ENCODE measurements at places on chromosomes 12 and 14.

- DNase-seq = peak; percentile 3
Observed at GRCh38 chr12:8687846-8688601, 9.8 kb upstream of the RIMKLB start.

GRCh38 chr12:106423291-106423690, 65.7 kb downstream of the POLR3B start:
- no peak for DNase-seq

- DNase-seq = no peak
Observed at GRCh38 chr14:36755756-36756155, 94.1 kb downstream of the PAX9 start.

GRCh38 chr12:6539314-6539682, 5.0 kb downstream of the GAPDH start:
- no peak for DNase-seq

GRCh38 chr14:23398348-23398747, 9.7 kb downstream of the MYH6 start:
- peak; percentile 80 for DNase-seq

- peak; percentile 86 for DNase-seq
Observed at GRCh38 chr14:42224053-42224888, 617.6 kb downstream of the LRFN5 start.

- no peak for DNase-seq
Observed at GRCh38 chr14:103104389-103104653, 9.8 kb downstream of the EXOC3L4 start.

GRCh38 chr12:93387780-93388179, 10.1 kb downstream of the NUDT4 start:
- DNase-seq = no peak

DNA sequence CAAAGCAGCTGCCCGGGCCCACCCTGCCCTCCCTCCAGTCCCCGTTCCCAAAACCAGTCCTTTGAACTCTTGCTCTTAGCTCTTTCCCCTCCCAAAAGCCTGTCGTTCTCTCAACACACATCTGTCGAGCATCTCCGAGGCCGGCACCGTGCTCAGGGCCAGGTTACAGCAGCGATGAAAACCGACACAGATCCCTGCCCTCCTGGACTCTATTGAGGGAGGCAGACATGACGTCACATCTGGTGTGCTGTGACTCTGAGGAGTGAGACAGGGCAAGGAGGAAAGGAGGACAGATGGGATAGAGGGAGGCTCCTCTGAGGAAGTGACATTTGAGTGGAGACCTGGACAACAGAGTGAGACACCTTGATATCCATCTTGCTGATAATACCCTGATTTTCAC, 34.6 kb upstream of the PWP1 start:
- no peak for DNase-seq

- DNase-seq = no peak
Observed at GRCh38 chr14:54789781-54790480, 112.7 kb downstream of the GCH1 start.

- DNase-seq = no peak
Observed at GRCh38 chr12:93790472-93791152, 113.4 kb downstream of the CRADD start.

DNA sequence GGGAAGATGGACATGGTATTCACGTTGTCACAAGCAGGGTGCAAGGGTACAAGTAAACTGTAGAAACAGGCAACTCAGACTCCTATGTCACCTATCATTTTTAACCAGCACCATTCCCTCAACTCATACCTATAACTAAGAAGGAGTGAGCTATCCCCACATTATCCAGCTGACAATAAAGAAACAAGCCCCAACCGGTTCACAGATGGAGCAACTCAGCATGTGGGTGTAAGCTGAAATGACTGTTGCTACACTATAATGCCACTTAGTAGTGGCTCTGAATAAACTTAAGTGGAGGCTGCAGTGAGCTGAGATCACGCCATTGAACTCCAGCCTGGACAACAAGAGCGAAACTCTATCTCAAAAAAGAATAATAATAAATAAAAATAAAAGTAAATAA, 829.5 kb upstream of the MDGA2 start:
- no peak for DNase-seq

- DNase-seq = peak; percentile 28
Observed at GRCh38 chr14:64465831-64466554, 694 bp downstream of the AKAP5 start.

DNA sequence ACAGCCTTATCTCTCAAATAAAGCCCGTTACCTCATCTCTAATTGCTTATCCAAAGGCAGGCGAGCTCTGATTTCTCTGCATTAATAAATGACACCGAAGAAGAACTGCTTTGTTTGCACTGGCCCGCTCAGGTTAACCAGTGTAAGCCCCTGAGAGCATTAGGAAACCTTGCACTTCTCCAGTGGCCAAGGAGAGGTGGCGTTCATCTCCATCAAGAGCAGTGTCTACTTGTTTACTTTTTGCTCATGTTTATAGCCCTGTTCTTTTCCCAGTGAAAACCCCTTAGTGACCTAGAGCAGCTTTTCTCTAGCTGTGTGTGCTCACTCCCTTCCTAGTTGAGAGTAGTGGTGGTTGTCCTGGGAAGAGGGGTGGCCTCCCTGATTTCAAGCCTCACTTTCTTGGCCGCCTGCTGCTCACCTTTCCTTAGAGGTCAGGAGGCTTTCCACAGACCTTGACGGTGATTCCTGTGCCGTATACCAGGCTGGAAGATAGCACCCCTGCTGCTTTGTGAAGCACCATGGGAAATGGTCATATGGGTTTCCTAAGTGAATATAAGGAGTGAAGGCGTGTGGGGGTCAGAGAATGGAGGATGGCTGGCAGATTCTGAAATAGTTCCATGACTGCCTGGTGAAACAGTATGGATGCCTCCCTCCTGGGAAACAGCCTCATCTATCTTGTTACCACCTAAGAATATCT, 16.6 kb downstream of the FBXW8 start:
- DNase-seq = no peak

DNA sequence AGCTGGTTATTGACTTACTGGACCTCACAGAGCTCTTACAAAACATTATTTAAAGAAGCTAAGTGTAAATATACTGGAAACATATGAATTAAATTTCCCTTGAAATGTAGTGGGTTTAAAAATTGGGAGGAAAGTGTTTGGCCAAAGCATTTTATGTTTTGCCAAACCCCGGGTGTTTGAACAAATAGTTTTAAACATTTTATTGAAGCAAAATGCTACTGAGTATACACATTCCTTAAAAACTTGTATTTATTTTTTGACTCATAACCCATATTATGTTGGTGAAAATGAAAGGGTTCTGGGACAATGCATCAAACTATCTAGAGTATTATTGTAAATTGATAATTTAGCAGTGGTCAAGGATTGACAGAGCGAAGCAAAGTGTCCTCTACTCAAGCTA, 1048.5 kb downstream of the SLC6A15 start:
- DNase-seq = no peak

DNA sequence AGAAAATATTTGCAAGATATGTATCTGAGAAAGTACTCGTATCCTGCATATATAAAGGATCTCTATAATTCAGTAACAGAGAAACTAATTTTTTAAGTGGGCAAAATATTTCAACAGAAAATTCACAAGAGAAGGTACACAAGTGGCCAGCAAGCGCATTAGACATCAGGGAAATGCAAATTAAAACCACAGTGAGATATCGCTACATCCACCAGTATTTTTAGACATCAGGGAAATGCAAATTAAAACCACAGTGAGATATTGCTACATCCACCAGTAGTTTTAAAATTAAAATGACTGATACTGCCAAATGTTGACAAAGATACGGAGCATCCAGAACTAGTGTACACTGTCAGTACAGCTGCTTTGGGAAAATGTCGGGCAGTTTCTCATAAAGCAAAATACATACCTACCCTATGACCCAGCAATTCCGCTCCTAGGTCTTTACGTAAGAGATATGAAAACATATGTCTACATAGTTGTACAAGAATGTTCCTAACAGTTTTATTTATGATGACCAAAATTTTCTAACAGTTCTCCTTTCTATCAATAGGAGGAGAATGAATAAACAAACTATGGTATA, 2.8 kb upstream of the KCNK13 start:
- no peak for DNase-seq

GRCh38 chr12:12008931-12009611, 61.7 kb upstream of the BCL2L14 start:
- peak; percentile 79 for DNase-seq

DNA sequence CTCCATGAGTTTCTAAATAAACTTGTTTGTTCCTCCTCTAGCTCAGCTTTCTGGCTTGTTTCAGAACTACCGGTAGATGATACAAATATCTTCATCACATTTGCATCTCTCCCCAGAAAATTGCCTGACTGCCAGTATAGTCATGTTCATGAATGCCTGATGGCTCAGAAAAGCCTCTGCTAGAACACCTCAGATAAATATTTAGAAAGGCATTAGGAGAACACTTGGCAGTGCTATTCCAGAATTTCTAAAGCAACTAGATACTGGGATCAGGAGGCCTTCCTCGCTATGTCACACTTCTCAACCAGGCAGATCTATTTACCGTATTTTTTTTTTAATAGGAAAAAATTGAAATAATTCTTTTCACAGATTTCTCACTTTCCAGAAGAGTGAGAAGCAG, 32.3 kb upstream of the KRAS start:
- no peak for DNase-seq

GRCh38 chr14:105475269-105476096, 862 bp downstream of the CRIP2 start:
- DNase-seq = peak; percentile 54

- no peak for DNase-seq
Observed at GRCh38 chr12:96240656-96241055, 46.5 kb downstream of the ELK3 start.

DNA sequence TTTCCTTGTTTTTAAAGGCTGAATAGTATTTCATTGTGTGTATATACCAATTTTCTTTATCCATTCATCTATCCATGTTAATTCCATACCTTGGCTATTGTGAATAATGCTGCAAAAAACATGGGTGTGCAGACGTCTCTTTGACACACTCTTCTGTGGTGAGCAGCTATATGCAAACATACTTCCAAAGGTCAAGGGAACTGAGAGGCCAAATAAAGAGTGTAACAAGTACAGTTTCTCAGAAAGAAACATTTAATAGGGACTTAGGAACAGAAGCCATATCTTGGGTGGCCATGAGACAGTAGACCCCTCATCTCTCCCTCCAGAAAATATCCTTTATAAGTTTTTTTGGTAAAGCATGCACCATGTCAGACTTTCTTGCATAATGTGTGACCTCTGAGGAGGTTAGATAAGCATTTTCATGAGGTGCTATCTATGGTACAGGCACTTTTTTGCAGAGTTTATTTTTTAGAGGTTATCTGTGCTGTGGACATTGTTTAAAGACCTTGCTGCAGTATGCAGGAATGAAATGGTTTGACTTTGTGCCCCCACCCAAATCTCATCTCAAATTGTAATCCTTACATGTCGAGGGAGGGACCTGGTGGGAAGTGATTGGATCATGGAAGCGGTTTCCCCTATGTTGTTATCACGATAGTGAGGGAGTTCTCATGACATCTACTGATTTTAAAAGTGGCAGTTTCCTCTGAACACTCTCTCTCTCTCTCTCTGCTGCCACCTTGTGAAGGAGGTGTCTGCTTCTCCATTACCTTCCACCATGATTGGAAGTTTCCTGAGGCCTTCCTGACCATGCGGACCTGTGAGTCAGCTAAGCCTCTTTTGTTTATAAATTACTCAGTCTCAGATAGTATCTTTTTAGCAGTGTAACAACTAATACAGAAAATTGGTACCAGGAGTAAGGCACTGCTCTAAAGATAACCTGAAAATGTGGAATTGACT, 1202.3 kb downstream of the GALC start:
- no peak for DNase-seq

- peak; percentile 82 for DNase-seq
Observed at GRCh38 chr14:74922752-74923401, at the start of gene RPS6KL1. RPS6KL1 (minus strand) TSS chr14:74923260; CDS start chr14:74921541, 1,719 bp downstream.

- DNase-seq = no peak
Observed at GRCh38 chr12:26434299-26435068, 239.1 kb downstream of the SSPN start.

GRCh38 chr12:56350662-56351061, 9.2 kb downstream of the STAT2 start:
- DNase-seq = no peak

DNA sequence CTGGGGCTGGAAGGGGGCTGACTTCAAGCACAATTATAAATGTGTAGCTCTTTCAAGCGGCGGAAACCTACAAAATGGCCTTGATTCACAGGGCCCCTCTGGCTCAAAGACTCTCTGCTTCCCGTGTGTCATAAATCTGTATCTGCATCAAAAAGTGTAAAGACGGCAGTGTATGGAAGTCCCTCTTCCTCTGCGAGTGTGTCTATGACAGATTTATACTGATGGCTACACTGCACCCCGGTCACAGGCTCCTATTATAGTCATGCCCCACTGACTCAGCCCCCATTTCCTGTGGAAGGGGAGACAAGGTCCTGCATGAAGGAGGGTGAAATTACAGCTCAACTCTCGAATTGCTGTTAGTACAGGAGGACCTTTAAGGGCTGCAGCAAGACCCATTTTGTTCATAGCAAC, 68.6 kb downstream of the HMGA2 start:
- DNase-seq = no peak

DNA sequence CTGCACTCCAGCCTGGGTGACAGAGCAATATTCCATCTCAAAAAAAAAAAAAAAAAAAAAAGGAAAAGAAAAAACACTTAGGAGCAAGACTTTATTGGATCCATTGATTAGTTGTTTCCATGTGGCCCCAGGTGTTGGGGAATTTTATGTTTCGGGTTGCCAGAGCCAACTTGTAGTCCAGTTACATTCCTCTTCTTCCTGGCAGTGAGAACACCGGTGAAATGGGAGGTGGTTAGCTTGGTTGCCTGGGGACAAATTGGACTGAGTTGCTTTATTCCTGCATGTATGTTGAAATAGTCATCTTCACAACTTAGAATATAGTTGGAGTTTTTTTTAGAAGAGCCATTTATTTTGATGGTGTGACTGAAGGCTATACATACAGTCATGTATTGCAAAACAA, 12.6 kb downstream of the RCOR1 start:
- DNase-seq = no peak

- no peak for DNase-seq
Observed at GRCh38 chr14:96676166-96676565, 121.0 kb upstream of the VRK1 start.

DNA sequence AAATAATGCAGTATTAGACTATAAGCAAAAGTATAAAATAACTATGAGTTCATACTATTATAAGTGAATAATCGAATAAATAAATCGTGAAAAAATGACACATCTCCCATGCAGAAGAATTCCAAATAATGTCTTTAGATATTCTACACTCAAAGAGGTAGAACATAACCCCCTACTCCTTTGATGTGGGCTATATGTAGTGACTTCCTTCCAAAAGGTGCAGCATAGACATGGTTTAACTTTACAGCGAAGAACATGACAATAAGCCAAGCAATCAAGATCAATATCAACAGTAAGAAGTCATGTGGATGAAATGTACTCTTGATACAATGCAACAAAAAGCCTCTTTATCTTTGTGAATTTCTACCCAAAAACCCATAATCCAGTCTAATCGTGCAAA, 46.0 kb upstream of the HIF1A start:
- DNase-seq = no peak
